Stimulated activated CD4-positive, alpha-beta T cell treated with anti-CD3 and anti-CD28 coated beads, Interleukin-1b, Interleukin-23, amount 100 ng/mL, for 24 hours (primary cell): ENCODE measurements at places on chromosomes 3 and 15.

- no peak for DNase-seq
Measured at GRCh38 chr3:148315756-148316155, 381.9 kb upstream of the AGTR1 start.

DNA sequence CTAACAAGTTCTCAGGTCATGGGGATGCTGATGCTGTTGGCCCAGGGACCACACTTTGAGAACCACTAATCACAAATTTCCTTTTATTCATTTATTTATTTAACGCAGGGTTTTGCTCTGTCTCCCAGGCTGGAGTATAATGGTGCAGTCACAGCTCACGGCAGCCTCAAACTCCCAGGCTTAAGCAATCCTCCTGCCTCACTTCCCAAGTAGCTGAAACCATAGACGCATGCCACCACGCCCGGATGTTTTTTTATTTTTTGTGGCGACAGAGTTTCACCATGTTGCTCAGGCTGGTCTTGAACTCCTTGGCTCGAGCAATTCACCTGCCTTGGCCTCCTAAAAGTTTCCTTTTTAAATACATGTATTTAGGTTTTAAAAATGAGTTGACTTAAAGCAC is 20.7 kb upstream of the ISLR2 start:
- DNase-seq: no peak

DNA sequence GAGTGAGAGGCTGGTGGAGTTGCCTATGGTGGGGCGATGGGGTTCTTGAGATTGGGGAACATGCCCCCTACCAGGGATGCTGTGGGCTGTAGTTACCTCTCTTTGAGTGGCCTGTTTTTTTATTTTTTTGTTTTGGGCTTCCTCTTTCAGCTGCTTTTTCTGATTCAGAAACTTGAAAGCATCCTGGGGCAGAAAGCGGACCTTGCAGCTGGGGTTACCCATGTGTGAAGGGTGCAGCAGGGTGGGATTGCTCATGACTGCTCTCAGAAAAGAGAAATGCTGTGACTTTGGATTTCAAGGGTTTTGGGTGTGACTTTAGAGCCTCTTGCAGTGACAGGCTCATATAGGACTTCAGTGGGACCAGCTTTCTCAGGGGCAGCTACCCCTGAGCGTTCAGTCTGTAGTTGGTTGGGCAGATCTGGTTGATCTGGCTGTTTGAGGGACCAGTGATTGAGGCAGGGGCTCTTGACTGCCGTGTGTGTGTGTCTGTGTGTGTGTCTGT is 1.8 kb downstream of the LIMD1 start:
- no peak for DNase-seq

DNA sequence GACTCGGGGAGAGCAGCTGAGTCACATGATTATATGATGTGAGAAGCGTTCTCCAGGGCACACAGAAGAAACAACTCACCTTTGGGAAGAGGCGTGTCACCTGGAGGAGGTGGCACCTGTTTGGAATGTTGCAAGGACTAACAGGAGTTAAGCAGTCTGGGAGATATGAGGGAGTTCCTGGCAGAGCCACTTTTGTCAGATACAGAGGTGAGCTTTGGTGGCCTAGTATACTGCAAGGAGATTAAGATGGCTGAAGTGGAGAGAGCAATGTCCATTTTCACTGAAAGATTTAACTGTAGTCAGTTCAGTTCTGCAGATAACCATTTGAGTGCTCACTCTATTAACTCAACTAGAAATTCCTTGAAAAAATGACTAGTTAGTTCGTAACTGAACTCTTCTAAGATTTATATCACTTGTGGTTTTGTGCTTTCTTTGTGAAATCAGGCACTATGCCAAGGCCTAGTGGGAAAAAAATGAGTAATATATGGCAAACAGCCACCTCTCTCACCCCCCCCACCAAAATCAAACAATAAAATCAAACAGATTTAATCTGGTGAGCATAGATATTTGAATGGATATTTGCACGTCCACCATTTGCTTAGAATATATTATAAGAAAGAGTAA is 61.3 kb downstream of the CRYBG3 start:
- DNase-seq: no peak
